GM04504 (cell line): ENCODE measurements at places on chromosomes 6 and 20.

DNA sequence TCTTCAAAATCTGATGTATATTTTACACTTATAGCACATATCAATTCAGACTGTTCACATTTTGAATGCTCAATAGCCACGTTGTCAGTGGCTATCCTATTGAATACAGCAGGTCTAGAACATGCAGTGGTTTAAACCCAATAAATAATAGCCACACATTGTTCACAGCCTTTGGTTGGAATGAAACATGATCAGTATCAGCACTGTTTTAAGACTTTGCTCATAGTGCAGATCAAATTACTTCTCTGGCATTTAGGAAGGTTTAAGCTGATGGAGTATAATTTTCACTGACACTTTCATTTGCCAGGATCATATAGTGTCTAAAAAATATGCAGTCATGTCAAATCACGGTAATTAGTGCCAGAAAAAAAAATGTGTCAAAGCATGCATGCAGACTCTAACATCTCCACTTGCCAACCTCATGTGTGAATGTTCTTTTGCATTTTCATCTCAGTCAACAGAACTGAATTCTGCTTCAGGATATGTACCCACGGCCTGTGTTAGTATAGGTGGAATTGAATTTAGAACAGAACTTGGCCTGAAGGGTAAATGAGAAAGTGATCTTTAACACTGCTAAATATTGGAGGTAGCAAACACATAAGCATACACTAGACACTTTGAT, 184.1 kb downstream of the SLC24A3 start:
- no peak for DNase-seq

DNA sequence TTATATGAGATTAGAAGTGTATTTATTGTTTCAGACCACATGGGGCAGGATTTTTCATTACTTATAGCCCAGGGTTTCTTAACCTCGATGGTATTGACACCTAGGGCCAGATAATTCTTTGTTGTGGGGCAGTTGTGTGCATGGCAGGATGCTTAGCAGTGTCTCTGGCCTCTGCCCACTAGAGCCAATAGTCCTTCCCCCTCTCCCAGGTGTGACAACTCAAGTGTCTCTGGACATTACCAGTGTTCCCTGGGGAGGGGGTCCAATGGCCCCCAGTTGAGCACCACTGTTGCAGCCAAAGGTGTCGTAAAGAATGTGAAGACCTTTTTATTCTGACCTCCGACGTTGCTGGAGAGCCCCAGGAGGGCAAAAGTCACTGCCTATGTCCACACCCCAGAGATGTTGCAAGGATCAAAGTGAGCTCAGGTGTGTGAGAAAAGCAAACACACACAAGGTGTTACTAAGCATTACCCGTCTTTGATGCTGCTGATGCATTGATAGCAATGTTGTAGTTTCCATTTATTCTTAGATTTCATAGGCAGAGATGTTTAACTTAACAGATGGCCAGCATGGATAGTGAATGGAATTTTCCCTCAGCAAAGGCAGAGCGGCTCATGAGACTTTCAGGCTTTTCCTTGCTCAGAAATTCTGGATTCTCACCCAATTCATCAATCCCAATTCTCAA, 22.2 kb downstream of the BANF2 start:
- no peak for DNase-seq

GRCh38 chr6:39938773-39939654, 4.8 kb upstream of the MOCS1 start:
- DNase-seq, result no peak

GRCh38 chr6:104573350-104573749, 286.4 kb downstream of the HACE1 start:
- no peak for DNase-seq

GRCh38 chr20:24699321-24700165, 230.1 kb downstream of the SYNDIG1 start:
- no peak for DNase-seq

DNA sequence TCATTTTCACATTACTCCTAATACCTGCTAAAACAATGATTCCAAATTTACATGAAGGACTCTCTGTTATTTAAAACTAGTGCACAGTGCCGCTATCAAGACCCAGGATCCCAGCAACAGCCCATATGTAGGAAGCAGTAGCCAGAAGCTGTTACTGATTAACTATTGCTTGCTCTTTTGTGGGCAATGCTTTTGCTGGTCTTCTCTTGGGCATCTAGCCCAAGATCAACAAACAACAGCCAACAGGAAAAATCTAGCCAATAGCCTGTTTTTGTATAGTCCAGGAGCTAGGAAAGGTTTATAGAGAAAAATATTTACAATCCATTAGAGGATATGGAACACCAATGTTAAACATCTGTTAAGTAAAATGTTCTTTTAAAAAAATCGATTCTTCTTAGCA, 22.1 kb upstream of the TENT5A start:
- no peak for DNase-seq

GRCh38 chr6:113873043-113873667, 16.0 kb downstream of the MARCKS start:
- no peak for DNase-seq

- DNase-seq, result no peak
Observed at GRCh38 chr20:478949-479429, 16.7 kb upstream of the TBC1D20 start.

DNA sequence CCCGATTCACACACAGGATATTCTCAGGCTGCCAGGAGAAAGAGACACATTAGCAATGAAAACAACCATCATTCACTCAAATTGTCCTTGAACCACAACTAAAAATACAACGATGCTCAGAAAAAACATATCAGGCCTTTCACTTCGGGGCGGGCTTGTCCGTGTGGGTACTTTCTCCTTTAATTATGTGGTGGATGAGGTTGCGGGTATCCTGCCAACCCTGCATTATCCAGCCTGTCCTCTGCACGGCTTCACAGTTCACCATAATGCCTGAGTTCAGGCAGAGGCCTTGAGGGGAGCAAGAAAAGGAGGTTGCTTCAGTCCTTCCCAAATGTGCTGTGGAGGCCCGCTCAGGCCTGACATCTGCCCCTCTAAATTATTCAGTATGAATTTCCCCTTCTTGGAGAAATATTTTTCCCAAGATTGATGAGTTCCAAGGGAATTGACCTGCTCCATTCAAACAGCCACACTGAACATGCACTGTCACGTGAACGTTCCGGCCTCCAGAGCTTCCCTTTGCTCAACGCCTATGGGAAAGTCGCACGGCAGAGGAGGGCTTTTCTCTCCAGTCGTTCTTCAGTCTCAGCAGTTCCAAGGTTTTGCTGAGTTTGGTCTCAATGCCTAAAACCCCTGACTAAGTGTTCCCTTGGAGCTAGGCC, 70.3 kb downstream of the MYLK4 start:
- DNase-seq, result no peak

DNA sequence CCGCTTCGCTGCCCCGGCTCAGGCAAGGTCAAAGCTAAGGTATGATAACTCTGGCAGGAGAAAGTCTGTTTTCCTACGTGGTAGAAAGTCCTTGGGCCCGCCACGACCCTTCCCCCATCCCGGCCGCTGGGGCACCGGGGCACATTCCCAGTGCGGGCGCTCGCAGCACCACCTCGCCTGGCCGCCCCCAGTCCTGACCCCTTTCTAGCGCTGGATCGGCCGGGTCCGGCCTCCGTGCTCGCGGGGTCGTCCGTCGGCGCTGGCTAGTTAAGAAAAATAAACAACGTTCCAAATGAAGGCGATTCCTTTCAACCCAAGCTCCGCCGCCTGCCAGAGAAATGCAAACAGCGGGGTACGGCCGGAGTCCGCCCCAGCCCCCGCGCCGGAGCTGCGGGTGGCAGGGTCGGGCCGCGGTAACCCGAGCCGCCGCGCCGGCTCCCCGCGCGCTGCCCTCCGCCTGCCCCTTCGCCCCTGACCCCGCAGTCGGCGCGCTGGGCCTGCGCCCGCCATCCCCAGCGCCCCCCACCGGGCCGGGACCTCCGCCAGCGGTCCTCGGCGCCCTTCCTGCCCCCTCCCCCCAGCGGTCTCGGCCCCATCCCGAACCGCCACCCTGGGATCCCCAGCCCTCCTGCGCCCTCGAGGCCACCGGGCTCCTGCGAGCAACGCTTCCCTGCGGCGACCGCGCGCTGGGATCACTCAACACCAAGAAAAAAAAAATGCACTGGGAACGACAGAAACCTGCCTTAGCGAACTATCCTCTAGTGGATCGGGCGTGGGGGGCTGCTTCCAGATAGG, 37.6 kb downstream of the NCR2 start:
- DNase-seq, result no peak

DNA sequence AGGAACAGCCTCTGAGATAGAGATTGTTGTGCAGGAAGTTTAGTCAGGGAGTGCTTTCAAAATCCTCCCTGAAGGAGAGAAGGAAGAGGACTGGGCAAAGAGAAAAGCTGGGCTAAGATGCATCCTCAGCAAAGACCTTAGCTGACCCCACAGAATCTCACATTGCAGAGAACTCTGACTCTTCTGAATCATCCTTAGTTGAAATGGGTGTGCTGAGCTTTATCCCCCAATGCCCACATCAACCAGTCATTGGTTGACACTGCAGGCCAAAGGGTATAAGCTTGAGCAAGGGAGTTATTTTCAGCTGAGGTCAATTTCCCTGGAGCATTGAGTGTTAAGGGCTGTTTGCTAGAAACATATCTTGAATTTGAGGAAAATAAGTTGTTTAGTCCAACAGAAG, 732.2 kb downstream of the CBLN4 start:
- no peak for DNase-seq

DNA sequence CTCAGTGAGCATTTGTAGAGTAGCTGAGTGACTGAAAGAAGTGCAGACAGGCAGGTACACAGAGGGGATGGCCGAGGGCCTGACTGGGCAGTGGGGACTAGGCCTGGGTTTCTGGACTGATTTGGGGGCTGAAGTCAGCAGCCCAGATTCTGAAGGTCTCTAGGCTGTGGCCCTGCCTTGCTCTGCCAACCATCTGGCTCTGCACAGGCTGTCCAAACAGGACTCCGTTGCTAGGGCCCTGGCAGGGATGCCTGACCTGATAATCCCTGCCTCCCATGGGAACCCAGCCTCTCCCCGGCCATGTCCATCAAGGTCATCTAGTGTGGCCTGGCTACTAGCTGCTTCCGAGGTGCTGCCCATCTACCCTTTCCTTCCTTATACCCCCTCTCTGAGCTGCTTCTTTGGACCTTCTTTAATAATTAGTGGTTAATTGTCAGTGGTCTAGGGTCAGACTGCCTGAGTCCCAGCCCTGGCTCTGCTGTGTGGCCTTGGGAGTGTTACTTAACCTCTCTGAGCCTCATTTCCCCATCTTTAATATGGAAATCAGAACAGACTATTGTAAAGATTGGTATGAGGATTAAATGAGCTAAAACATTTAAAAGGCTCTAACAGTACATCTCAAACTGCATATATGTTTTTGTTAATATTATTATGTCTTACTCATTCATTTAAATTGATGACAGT, 137.9 kb downstream of the VEGFA start:
- no peak for DNase-seq

DNA sequence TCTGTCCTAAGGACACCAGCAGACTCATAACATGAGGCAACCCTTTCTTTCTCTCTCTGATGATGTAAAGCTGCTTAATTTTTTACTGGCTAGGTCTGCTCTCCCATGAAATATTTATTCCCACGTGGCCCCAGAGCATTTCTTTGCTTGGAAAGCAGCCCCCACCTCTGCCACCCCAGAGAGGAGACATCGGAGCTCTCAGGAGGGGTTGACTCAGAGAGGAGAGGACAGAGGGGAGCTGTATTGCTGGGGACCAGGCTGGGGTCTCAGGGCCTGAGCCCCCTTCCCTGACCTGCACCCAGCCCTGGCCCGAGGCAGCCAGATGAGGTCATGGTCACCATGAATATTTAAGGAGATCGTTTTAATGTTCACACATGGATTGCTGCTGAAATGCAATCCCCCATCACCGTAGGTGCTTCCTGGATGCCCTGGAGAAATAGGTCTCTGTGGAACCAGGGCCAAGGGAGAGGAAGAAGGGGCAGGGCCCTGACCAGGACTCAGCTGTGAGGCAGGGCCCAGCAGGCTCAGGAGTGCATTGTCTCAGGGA, 117.5 kb downstream of the DLL1 start:
- no peak for DNase-seq

- no peak for DNase-seq
Observed at GRCh38 chr6:162262466-162263196, 464.9 kb downstream of the PRKN start.

GRCh38 chr6:3715285-3715684, 36.2 kb downstream of the PXDC1 start:
- no peak for DNase-seq

- peak; percentile 81 for DNase-seq
Observed at GRCh38 chr6:46637145-46637544, 15.5 kb downstream of the CYP39A1 start.

- DNase-seq, result no peak
Observed at GRCh38 chr6:7296602-7297001, 16.4 kb downstream of the SSR1 start.

DNA sequence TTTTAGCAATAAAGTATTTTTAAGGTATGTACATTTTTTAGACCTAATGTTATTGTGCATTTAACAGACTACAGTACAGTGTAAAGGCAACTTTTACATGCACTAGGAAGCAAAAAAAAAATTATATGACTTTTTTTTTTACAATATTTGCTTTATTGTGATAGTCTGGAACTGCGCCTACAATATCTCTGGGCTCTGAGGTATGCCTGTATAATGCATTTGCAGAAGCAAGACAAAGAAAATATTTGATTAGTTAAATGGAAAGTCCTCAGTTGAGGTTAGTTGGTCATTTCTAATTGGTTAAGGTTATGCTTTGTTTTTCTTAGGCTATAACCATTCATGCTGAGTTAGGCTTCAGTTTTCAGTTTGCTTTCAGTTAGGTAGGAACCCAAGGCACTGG, 46.9 kb upstream of the SMAP1 start:
- no peak for DNase-seq

- DNase-seq, result no peak
Observed at GRCh38 chr20:44586289-44586911, 4.0 kb downstream of the PKIG start.

GRCh38 chr6:166754218-166755030, 127.4 kb upstream of the RPS6KA2 start:
- no peak for DNase-seq

DNA sequence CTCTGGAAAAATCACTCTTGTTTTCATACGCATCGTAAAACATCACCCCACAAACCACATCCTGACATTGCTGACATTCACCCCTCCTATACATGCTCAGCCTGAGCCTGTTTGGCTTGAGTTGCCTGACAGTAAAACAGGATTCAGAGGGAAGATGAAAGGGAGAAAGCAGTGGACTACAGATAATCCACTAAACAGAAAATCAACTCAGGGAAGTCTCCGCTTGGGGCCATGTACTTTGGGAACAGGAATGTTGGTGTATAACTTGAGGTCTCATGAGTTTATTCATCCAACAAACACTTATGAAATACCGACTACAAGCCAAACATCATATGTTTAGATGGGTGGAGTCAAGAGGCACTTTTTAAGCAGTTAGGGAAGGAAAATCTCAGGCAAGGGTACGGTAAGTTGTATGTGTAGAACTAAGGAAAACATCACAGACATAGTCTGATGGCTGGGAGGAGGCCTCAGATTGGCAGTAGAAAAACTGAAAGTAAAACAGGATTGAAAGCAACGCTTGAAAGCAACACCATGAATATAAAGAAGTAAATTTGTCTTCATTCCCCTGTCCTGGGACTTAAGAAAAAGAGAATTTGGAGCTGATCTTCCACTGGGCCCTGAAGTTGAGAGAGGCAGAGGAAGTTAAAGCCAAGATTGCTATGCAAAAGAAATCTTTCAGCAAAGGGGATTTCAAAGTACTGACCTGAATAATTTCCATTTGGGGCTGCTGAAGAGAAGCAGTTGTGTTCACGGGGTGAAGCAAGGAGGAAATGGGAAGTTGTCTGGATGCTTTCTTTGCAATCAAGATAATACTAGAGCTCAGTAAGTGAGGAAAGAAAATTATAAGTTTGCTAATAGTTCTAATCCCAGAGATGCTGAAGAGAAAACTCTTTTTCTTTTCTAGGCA, 28.8 kb downstream of the PDE7B start:
- DNase-seq, result peak; percentile 42
